Activated effector memory CD4-positive, alpha-beta T cell treated with Interleukin-2 at 50 U/mL for 16 hours (primary cell): ENCODE measurements at places on chromosomes 2 and 18.

- no peak for DNase-seq
These were observed 96.8 kb downstream of the ERBB4 start for GRCh38 chr2:212441821-212442220.

DNA sequence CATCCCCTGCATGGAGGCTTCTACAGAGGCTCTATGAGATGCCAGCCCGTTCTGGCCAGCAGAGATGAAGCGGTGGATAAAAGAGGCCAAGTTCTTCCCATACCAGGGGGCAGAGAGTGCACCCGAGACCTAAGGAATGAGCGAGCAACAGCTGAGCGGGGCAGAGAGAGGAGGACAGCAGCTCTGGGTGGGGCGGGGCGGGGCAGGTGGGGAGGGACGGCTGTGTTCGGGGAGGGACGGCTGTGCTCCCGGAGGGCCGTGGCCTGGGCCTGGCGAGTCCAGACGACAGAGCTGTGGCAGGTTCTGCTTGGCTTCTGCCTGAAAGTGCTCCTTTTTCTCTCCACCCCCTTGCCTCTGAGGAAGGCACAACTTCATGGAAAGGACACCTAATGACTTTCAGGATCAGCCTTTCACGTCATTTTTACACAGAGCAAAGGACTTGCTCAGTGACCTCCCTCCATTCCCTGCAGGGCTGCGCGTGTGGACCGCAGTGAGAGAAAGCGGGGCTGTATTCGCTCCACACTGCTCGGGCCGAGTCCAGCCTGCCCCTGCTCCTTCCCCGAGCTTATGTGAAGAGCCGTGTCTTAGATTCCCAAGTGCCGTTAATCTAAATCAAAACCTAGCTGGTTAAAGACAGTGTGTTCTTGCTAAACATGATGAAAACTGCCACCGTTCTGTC, 232.9 kb downstream of the HDAC4 start:
- DNase-seq: no peak

DNA sequence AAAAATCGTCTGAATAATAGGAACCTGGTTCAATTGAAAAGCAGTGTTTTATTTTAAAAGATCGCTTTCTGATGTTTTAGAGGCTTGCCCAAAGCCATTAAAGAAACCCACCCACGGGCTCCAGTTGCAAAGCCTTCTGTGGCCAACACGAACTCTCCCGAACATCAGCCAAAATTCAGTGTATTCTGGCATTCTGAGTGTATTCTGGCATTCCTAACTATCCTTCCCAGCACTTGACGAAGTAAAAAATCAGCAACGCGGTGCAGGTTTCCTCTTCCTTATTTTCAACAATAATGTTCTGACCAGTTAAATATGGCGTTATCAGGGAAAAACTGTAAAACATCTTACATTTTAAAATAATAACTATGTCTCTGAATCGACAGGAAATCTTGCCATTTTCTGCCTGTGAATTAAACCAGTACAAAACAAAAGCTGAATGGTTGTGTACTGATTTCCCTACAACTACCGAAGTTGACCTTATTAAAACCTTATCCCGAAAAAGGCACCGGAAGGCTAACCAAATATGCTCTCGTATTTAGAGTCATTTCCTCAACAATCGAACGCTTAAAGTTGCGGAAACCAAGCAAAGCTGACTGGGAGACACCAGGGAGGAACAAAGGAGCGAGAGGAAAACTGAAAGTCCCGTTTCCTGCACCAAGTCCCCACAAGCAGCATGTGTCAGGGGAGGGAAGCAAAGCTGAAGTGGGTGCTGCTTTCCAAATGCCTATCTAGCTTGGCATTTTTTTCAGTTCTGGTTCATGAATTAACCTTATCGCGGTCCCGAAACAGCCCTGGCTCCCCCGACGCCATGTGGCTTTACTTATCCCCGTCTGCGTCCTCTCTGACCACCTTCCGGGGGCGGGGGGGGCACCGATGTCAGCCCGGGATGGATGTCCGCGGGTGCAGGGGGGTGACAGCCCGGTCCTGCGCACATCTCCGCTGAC, 44.3 kb downstream of the ZNF516 start:
- DNase-seq: no peak

GRCh38 chr2:8888963-8889362, 51.5 kb upstream of the KIDINS220 start:
- DNase-seq: no peak

- DNase-seq: no peak
These were observed 133.6 kb downstream of the SP3 start for GRCh38 chr2:173831312-173832229.

GRCh38 chr2:166610913-166611305, 116.9 kb upstream of the SCN7A start:
- no peak for DNase-seq
